ENCODE measurements at places on chromosomes 11 and 22.

- no peak for DNase-seq
Measured at GRCh38 chr22:25095869-25096268, 103.8 kb upstream of the CRYBB3 start.

DNA sequence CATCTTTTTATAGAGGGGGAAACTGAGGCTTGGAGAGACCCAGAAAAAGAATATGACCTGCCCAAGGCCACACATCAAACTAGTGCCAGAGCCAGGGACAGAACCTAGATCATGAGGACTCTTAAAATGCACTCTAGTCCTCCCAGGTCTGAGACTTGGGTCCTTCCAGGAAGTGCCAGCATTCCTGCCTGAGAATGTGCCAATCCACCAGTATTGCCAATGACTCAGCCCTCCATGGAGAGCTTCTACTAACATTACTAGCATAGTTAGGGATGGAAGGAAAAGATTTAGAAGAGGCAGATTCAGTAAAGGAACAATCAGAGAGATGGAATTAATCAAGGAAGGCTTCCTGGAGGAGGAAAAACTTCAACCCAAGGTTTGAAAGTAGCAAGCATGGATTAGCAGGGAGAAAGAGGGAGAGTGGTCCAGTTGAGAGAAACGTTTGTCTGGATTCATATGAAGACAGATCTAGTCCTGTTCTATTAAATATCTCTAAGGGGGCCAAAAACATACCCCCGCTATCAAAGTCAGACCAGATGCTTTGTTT lies 20.1 kb upstream of the SMIM35 start:
- DNase-seq: no peak

DNA sequence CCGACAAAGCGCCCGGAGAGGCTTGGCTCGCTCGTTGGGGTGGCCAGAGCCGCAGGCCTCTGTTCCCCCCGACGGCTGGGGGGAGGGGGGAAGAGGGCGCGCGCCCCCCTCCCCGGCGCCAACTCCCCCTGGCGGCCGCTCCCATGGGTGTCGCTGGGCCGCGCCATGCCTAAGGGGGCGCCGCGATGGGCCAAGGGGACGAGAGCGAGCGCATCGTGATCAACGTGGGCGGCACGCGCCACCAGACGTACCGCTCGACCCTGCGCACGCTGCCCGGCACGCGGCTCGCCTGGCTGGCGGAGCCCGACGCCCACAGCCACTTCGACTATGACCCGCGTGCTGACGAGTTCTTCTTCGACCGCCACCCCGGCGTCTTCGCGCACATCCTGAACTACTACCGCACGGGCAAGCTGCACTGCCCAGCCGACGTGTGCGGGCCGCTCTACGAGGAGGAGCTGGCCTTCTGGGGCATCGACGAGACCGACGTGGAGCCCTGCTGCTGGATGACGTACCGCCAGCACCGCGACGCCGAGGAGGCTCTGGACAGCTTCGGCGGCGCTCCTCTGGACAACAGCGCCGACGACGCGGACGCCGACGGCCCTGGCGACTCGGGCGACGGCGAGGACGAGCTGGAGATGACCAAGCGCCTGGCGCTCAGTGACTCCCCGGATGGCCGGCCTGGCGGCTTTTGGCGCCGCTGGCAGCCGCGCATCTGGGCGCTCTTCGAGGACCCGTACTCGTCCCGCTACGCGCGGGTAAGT lies 1.4 kb downstream of the KCNC1 start:
- no peak for DNase-seq

DNA sequence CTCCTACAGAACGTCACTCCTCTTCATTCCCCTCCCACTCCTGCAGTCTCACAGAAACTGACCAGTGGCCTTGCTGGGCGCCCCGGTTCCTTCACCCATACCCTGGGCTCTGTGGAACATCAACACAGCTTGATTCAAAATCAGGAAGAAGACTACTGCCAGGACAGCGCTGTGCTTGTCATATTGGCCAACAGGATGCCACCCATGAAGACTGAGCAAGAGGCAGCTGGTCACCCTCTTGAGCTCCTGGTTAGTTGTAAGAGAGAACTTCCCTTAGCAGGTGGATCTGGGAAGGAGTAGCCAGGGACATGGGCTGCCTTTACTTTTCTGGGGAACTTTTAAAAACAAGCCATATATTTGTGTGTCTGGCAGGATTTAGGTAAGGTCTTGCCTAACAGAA lies 110.4 kb upstream of the TIMP3 start:
- no peak for DNase-seq

DNA sequence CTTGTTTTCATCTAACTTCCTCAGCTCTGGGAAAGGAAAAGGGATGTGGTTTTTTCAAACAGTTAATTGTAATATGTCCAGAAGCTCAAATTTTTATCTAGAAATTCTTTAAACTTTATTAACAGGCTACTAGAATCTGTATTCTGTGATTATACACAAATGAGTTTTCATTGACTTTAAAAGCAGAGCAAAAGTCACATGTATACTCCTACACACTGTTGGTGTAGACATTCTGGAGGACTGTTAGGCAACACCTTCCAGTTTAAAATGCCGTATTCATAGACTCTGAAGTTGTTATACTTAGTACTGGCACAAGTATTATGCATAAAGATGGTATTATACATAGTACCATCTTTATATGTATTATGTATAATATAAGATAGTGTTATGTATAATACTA lies 64.9 kb downstream of the SPECC1L start:
- DNase-seq: no peak

DNA sequence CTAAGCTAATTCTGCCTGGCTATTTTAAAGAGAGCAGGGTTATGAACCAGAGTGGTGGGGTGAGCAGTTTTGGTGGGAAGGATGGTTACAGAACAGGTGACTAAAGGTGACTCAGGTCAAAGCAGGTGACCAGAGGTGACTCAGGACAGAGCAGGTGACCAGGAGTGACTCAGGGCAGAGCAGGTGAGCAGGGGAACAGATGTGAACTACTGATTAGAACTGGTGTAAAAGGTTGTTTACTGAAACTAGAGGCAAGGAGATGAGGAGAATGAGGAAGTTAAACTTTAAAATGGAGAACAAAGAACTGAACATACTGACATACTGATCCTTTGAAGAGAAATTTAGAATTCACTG lies 15.4 kb upstream of the HYLS1 start:
- no peak for DNase-seq

DNA sequence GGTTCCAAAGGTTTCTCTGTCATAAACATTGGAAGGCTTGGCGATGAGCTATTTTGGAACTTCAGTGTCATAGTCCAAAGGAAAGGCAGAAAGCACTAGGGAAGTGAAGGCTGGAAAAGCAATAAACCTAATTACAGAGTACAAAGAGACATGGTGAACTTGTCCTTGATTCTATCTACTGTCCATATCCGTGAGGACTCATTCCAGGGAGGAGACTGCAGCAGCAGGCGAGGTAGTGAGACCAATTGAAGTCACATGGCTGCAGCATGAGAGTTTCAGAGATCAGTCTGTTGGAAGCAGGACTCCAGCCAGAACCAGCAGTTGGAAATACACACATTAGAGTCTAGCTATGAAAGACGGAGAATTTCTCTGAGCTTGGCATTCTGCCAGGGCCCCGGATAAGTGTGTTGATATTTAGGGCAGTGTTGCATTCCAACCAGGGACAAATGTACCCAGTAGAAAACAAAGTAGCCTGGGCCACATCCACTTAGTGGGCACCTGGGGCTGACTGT lies 54.1 kb upstream of the ARHGAP42 start:
- DNase-seq: no peak

- DNase-seq: no peak
Measured at GRCh38 chr11:13963169-13963948, 836 bp downstream of the SPON1 start.

GRCh38 chr11:103326070-103326794 lies 217.0 kb downstream of the DYNC2H1 start:
- no peak for DNase-seq

GRCh38 chr11:2414616-2415015 lies 14.1 kb downstream of the TSSC4 start:
- DNase-seq: no peak

GRCh38 chr11:21179770-21180169 lies 510.4 kb downstream of the NELL1 start:
- DNase-seq: no peak

DNA sequence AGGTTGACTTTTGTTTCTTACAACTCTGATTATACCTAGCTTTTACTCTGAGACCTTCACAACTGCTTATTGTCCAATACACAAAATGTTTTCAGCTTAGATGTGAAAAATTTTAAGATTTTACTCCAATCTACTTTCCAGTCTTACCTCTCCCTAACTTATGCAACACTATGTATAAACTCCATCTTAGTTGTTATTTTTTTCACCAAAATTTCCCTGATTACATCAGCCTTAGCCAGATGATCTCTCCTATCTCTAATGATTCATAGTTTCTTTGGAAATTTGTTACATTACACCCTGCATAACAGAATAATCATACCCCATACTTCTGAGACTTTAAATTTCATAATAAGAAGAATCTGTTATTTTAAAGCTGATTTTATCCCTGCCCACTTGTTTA lies 621.0 kb upstream of the ANO3 start:
- DNase-seq: no peak

DNA sequence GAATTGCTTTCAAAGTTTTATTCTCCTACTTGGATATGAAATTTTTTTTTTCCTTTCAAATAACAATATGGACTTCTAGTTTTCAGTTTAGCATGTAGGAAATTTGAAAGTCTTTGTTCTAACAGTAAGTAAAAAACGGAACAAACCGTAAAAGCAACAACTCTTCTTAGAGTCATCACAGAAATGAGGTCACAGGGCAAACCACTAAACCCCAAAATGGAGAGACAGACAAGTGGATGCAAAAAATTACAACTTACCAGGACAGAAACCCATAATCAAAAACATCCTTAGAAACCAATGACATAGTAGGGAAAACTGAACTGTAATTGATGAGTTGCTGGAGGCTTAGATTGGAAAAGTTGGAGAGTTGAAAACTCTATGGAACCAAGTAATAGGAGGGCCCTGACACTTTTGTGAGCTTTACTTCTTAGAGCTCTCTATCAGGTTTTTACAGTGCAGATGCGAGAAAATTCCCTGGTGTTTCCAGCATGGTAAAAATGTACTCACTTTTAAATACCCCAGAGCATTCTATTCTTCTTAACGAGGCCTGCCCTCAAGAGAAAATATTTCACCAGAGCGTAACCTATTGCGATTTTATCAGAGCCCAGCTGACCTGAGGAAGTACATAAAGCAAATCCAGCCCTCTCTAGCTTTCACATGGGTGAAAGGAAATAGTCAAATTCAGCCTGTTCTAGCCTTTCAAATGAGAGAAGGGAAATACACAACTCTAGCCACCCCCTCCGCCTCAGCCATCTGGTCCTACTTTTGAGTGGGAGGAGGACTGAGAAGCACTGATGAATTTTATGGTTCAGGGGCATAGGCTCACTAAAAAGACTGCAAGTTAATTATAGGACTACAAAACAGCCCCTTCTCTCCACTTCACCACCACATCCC lies 39.1 kb downstream of the CASP12 start:
- no peak for DNase-seq

DNA sequence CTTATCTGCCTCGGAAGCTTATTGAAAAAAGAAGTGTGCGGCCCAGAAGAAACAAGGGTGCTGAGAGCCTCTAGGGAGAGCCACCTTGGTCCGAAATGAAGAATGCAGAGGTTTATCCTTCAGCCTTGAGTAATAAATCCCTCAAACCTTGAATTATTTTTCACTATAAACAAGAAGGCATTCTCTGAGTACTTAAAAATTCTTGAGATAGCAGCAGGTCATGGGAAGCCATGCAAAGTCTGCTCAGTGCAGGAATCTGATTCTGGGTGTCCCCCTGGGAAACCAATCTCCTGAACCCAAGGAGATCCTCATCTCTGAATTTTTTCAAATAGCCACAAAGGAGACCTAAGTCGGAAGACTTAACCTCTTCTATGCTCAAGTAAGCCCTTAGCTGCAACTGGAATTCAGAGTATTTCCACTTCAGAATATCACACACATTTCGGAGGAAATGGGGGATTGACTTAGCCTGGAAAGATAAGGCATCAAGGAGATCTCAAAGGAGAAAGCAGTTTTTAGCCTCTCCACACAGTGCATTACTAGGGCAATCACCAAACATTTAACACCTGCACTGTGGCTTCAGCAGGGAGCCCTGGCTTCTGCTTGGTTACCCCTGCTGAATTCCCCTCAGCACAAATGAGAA lies 365.0 kb downstream of the ETS1 start:
- DNase-seq: no peak

GRCh38 chr11:126751242-126751641 lies 249.3 kb downstream of the KIRREL3 start:
- DNase-seq: no peak

DNA sequence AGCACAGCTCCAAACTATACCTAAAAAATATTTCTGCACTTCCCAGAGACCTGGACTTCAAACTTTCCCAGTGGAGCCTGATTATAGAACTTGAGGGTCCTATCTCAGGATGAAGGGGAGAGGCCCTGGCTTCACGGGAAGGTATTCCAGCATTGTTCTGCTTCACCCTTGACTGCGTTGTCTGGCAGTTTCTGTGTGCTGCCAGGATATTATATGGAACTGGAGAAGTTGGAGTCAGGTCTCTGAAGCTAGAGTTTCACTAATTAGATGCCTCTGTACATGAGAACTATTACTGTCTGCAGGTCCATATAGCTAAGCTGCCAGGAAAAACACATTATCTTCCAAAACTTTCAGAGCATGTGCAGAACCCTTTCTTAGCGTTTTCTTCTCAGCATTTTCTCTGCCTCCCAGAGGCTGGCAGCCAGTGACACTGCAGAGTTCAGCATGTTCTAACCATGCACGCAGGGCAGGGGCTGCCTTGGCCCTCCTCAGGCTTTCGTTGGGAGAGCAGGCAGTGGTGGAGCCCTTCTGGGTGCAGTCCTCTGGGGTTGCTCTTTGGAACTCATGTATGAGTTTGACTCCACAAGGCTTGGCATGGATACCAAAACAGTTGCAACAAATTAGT lies 99.3 kb downstream of the CWC15 start:
- no peak for DNase-seq

DNA sequence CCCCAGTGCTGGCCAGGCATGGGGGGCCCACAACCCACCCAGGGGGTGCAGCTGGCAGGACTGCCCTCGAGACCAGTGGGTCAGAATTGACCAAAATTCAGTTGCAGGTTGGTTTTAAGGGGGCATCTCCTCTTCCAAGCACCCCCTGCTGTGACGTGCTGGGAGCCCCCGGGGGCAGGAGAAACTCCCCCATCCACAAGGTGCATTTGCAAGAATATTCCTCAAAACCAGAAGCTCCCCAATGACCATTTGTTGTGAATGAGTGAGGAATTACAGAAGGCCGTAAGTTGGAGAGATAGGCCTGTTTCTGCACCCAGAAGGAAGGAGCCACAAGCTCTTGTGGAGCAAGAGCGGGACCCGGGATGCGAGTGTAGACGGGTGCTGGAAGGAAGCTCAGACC lies 414.5 kb downstream of the BRD1 start:
- DNase-seq: no peak

- DNase-seq: no peak
Measured at GRCh38 chr11:86372586-86372985, 2.1 kb upstream of the CCDC81 start.

DNA sequence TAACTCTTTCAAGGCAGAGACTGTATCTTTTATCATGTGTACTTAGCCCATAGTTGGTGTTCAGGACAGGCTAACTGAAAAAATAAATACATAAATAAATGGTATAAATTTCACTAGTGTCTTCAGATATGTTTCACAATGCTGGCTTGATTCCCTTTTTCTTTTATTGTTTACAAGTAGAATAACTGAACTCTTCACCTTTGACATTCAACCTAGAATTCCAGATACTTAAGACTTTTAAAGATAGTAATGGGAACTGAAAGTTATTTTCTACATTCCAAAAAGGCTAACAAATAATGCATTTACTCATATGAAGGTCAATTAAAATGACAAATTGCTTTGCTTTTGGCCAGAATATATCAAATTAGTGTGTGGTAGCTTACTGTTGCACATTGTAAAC lies 411.3 kb upstream of the TENM4 start:
- no peak for DNase-seq

Data from T-helper 1 cell (primary cell).